Activated T-helper 9 cell treated with anti-CD3 and anti-CD28 coated beads, Interleukin-2, amount 50 U/mL, for 16 hours (primary cell): ENCODE measurements at places on chromosomes 5 and 9.

- DNase-seq = no peak
These were observed 89.7 kb upstream of the ADRA1B start for GRCh38 chr5:159826351-159827214.

DNA sequence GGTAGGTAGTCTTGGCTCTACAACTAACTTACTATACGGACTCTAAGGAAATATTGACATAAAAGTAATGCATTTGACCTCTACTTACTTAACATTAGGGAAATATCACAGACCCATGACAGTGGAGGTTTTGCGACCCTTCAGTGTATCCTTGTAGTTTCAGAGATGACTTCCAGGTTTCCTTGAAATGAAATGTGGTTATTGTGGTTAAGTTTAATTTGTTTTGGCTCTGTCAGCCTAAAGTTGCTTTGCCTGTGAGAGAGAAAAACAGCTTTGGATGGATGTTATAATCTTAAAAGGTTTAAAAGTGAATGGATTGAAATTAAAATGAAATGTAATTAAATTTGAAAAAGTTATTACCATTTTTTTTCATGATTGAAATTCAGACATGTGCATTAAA is 42.9 kb downstream of the LRRTM2 start:
- no peak for DNase-seq

DNA sequence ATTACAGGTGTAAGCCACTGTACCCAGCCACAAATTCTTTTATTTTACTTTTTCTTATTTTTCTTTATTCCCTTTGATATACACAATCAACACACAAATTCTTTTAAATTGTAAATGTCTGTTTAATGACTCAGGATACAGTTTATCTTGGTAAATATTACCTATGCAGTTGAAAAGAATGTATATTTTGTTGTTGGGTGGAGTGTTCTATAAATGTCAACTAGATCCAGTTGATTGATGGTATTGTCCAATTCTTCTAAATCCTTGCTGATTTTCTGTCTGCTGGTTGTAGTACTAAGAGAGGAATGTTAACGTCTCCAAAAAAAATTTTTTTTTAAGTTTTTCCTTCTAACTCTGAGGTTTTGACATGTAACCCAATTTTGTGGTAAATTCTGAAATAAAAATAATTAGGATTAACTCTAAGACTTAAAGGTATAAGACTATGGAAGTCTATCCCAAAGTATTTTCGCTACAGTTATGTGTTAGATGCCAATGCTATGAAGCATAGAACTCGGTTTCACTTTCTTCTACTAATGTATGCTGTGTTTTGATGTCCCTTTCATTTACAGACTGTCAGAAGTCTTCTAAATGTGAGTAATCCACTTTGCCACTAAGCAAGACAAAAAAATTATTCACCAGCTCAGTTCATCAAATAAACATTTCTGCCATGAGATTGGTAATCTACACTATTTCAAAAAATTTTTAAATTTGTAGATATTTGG is 720.2 kb upstream of the C9orf72 start:
- DNase-seq = no peak

DNA sequence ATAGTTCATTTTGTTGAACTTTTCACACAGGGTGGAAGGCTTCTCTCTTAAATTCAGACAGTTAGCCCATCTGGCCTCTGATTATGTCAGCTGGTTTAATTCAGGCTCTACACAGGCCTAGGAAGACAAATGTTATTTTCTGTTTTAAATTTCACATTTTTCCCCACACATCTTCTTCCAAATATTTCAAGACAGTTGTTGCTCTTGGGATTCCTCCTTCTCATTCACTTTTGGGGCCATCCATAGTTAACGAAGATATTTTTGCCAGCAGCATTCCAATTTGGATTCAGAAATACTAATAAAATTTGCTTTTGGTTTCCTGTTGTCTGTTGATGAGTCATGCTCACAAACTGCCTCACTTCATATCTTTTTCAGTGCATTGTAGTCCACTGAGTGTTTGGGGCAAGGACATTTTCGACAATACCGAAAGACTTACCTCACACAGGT is 475.4 kb downstream of the DMAC1 start:
- DNase-seq = no peak

DNA sequence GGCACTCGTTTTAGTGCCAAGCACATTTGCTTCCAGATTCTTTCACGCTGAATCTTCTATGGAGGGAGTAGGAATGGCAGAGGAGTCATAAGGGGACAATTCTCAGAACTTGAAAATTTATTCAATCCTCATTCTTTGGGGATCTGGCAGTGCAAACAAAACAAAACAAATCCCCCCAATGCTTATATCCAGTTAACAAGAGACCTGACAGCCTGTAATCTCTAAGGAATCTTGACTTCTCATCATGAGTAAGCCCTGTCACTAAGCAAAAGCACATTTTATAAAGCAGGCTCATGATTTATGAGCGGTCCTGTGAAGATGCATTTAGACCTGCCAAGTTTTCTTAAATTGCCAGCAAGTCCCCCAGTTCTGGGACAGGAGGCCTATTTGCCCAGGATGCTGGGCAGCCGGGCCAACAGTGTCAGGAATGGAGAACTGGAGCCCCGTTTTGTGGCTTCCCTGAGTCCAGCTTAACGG is 513.9 kb downstream of the CTNND2 start:
- no peak for DNase-seq

GRCh38 chr5:126847826-126848251 is 70.9 kb downstream of the LMNB1 start:
- DNase-seq = no peak

DNA sequence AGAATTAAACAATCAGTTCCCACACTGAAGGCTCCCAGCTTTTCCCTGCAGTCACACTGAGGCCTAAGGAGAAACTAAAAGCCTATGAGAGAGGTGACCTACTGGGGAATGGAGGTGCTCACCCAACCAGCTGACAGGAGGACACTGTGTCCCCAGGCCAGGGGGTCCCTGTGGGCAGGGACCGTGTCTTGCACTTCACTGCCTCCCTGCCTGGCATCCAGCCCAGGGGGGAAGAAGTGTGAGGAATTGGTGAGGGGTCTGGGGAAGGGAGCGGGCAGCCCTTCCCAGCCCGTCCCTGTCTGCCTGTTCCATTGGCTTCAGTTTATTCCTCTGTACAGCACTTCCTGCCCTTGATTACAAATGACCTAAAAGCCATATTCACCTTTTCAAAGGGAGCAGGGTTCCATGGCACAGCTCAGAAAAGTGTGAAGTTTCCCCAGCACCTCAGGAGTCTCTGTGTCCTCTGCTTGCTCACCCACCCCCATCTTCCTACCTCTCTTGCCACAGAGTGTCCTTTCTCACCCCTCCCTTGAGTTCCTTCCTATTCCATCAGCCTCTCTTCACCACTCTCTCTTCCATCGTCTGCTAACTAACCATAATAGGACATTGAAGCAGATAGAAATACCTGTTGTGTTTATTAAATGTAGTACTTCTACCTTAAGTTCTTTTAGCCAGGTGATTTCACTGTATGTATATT is 12.9 kb downstream of the OTULINL start:
- no peak for DNase-seq

- DNase-seq = no peak
These were observed 167.5 kb upstream of the KLF9 start for GRCh38 chr9:70581955-70582350.

- DNase-seq = no peak
These were observed 110.7 kb downstream of the NR6A1 start for GRCh38 chr9:124660341-124660801.

DNA sequence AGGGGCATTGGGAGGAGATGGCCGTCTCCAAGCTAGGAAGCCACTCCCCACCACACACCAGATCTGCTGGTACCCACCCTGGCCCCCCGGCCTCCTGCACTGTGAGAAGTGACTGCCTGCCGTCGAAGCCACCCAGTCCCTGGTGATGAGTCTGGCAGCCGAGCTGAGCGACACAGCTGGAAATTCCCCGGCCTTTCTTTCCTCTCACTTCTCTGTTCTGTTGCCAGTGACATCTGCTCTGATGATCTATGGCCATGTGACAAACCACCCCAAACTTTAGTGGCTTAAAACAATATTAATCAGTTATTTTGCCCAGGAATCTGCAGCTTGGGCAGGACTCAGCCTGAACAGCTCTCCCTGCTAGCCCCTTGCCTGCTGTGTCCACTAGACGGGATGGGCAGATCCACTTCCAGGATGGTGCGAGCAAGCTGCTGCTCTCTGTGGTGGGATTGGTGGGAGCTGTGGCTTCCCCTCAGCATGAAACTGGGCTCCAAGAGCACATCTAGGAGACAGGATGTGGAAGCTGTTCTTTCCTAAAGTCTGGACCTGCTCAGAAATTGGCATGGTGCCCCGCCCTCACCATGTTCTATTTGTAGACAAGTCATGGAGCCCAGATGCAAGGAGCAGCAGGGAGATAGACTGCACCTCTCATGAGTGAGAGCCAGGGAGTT is 211.2 kb downstream of the GADD45G start:
- no peak for DNase-seq

DNA sequence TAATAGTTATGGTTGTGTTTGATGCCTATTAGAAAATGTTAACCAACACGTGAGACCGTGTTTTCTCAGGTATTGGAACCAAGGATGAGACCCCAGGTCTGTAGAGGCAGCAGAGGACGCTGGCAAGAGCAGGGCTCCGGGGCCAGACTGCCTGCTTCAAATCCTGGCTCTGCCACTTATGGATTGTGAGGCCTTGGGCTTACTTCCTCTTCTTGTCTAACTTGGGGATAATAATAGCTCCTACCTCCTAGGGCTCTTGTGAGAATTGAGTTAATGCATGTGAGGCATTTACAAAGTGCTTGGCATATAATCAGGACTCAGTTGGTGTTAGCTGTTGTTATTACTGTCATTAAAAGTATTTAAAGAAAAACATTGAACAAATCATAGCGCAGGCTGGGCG is 85.5 kb upstream of the PITX1 start:
- DNase-seq = no peak

DNA sequence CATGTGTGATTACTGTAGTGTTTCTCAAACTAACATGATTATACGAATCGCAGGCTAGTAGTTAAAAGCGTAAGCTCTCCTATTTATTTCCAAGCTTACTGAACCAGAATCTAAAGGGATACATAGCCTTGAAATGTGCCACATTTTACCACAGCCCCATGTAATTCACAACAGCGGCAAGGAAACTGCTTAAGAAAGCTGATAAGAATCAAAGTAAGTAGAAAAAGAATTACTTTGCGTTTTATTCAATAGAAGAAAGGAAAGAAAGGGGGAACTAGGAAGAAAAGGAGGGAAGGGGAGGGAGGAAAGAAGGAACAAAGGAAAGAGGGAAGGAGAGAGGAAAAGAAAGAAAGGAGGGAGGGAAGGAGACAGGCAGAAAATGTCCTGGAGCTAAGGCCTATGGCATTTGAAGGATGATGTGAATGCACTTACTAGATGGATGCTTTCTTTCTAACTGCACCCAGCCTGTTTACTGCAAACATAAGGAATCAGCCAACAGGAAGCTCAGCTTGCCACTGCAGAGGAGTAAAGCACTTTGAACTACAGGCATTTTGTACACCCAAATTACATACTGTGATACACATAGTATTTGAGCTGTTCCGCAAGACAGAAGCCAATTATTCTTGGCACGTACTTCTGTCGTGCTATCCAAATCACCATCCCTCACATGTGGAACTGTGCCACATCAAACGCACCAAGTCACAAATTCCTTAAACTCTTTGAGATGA is 521.7 kb downstream of the RAB3C start:
- no peak for DNase-seq

- DNase-seq = no peak
These were observed 4.2 kb downstream of the DHX29 start for GRCh38 chr5:55303238-55303690.

- DNase-seq = no peak
These were observed 39.6 kb downstream of the TJP2 start for GRCh38 chr9:69213647-69214046.

DNA sequence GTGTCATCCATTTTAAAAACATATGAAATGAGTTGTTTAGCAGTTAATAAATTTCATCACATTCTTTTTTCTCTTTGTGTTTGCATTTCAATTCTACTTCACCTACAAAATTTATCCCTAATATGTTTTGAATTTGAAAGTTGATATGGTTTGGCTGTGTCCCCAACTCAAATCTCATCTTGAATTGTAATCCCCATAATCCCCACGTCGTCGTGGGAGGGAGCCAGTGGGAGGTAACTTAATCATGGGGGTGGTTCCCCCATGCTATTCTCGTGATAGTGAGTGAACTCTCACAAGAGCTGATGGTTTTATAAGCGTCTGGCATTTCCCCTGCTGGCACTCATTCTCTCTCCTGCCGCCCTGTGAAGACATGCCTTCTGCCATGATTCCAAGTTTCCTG is 200.1 kb downstream of the EPB41L4A start:
- no peak for DNase-seq
